ENCODE measurements at places on chromosomes 3 and 15.

DNA sequence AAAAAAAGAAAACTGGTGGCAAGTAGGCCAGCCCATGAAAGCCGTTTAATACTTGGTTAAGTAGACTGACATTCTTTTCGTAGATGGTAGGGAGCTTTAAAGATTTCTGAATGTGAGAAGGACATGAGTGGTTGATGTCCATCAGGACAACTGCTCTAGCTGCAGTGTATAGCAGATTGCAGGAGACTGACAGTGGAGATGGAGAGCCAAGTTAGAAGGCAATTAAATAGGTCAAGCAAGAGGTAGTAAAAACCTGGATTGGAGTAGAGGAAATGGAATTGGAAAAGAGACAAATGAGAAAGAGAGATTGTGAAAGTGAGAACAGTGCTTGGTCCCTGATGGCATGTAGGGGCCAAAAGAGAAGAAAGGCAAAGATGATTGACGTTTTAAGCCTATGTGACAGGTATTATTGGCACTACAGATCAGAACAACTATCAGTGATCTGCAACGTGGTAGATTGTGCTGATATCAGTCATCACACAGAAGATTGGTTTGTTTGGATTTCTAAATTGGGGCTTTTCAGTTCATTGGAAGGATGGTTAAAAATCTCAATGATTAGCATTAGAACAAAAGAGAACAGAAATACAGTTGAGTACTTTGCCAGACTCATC is 74.0 kb downstream of the CNTN4 start:
- no peak for DNase-seq

DNA sequence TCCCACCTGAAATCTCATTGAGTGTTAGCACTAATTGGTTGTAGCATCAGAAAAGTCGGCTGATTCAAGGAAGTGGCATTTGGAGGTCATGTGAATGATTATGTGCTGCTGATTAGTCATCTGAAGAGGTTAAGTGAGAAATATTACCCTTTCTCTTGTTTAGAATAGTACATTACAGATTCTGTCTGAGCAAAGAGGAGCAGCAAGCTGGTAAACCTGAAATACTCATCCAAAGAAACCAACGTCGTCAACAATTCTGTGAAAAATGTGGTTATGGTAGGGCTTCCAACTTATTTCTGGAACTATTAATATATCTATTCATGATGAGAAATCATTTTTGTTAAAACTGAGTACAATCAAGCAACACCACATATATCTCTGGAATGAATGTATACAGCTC is 1024.9 kb downstream of the TUSC7 start:
- peak; percentile 20 for DNase-seq

DNA sequence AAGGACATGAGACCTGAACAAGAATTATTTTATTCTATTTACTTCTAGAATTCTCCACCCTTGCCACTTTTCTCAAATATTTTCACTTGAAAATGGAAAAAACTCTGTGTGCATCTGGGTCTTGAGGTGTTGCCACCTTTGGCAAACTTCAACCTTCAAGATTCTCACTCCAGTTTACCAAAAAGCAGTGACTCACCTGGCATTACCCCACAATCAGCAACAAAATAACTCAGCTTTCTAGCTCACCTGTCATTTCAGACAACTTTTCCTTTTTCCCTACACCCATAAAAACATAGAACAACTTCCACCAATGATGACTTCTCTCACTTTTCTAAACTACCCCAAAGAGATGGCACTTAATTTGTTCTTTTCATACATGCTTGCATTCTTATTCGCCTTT is 115.8 kb downstream of the DUT start:
- no peak for DNase-seq

GRCh38 chr3:138062626-138063025 is 52.7 kb downstream of the CLDN18 start:
- no peak for DNase-seq

- no peak for DNase-seq
Measured at GRCh38 chr3:101189176-101189575, 131.2 kb downstream of the IMPG2 start.

- DNase-seq = no peak
Measured at GRCh38 chr3:41198046-41198445, 1.3 kb upstream of the CTNNB1 start.

- DNase-seq = no peak
Measured at GRCh38 chr15:40282147-40282868, 556 bp downstream of the ANKRD63 start.

GRCh38 chr3:25945836-25946235 is 155.9 kb downstream of the OXSM start:
- DNase-seq = no peak

DNA sequence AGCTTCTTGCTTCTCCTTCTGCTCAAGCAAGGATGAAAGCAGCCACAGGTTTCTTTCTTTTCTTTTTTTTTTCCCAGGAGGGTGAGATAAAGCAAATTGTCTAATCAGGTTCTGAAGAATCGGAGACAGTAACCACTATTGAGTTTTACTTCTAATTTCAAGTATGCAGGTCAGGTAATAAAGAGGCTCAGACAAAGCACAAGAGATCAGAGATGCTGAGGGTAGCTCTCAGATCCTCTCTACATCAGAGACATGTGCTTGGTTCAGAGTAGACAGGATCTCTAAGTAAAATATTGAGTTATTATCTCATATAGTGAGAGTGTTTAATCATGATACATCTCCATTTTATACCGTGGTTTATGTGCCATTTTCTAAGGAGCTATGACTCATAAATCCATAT is 168.5 kb downstream of the NFKBIZ start:
- DNase-seq = no peak

DNA sequence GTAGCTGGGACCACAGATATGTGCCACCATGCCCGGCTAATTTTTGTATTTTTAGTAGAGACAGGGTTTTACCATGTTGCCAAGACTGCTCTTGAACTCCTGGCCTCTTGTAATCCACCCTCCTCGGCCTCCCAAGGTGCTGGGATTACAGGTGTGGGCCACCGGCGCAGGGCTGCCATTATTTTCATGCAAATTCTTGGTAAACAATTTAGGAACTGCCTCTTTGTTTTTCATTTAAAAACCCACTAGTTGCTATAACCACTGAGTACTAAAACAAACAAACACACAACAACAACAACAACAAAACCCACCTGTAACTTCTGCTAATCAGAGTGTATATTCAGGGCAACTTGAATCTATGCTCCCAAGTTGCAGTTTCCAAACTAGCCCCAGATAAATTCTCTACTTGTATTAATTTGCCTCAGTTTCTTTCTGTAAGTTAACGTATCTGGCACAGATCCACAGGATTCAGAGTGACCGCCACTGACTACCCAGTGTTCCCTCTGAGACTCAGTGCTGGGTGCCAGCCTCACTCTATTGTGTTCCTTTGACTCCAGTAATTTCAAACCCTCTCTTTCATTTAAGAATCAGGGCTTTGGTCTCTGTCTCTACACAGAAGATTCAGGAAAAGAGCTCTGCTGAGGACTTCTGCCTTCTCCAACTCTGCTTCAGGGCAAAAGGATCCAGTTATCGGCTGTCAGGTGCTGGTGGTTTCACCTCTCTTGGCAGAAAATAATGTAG is 18.6 kb upstream of the ZNF710 start:
- no peak for DNase-seq

DNA sequence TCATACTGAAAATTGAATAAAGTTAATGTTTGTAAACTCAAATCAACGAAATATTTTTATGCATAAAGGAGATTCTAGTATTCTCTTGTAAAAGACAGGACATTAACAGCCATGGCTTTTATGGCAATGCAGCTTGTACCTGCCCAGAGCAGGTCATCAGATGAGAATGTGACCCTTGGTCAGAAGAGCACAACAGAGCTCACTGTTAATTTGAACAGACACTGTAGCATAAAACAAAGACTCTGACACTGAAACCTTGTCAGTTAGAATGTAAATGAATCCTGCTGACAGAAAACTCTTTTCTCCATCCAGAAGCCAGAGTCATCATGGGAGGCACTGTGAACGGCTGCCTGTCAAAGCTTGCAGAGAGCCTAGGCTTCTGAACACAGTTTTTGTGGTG is 410.6 kb downstream of the RAP2B start:
- no peak for DNase-seq

- no peak for DNase-seq
Measured at GRCh38 chr15:71997691-71998090, 120.3 kb downstream of the MYO9A start.

DNA sequence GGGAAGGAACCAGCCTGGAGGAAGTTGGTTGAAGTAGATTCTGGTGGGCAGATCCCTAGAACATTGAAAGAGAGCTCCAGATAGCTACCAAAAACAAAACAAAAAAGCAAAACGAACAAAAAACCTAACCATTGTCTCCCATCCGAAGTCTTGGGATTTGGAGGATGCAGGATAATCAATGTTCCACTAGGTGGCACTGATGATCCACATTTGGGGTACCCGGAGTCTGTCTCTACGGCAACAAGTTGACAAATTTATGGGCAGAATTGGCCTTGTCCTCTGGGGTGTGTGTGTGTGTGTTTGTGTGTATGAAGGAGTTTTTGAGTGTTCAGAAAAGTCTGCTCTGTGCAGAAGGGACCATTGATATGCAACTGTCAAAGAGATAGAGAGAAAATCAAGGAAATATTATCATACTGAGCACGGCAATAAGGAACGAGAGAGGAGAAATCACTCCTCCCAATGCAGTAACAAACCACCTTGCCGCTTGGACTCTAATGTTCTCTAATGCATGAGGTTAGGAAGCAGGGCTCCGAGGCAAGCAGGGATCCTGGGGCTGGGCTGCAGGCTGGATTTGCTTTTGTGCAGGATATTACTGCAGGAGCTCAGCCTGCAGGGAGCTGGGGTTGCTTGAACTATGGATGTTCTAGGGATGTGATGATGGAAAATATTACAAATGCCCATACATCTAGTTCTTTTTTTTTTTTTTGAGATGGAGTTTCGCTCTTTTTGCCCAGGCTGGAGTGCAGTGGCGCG is 59.8 kb upstream of the KLHL25 start:
- DNase-seq = peak; percentile 29

DNA sequence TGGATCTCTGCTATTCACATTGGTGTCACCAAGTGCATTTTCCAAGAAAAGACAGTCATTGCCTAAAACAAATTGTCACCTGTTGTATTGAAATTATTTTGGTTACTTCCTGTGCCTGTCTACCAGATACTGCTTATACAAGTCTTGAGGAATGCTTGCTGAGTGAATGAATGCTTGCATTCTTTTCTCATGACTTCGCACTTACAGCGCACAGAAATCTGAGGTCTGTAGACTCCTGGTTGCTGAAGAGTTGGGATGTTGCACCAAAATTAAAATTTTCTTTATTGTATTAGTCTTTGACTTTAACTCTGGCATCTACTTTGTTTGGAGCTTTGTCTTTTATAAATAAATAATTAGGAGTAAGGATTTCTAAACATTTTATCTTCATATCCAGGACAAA is 28.4 kb downstream of the SH3GL3 start:
- DNase-seq = peak; percentile 42

GRCh38 chr3:66395635-66396034 is 105.2 kb downstream of the LRIG1 start:
- DNase-seq = no peak

DNA sequence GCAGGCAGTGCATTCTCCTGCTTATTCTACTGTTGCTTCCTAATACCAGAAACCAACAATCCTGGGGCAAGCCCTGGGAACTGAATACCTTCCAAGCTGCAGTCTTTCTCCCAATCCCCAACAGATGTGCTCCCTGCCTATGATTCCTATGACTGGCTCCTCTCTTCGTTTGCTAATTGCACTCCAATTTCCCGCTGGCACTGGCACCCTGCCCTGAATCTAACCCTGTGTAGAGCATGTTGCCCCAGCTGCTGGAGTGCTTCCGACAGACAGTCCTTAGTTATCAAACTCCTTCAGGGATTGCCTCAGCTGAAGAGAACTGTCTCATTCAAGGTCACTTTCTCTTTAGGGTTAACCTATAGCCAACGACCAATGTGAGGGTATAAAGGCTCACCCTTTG is 214.1 kb downstream of the NECTIN3 start:
- DNase-seq = no peak

DNA sequence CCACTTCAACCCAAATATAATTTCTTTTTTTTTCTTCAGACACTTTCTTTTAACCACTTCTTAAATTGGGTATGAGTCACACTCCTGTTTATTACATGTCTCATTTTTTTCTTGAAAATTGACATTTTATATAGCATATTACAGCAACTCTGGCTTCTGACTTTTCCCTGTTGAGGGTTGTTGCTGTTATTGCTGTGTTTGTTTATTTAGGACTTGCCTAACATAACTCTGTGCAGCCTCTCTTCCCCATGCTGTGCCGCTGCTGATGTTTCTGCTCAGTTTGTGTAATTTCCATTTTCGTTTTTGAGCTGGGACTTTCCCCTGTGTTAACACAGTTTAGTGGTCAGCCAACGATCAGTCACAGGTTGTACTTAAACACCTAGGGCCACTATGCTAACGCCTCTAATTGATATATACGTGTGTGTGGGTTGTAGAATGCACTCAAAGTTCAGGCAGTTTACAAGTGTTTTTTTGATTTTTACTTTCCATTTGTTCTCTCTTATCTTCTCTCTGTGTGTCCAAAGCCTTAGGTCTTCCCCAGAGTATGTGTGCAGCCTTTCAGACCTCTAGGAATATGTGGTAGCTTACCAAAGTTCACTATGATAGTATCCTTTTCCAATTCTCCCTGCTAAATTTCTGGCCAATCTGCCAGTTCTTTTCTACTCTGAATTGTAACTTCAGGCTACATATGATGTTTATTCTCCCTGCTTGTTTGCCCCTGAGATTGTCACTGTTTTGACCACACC is 337.2 kb downstream of the ZBTB20 start:
- no peak for DNase-seq

DNA sequence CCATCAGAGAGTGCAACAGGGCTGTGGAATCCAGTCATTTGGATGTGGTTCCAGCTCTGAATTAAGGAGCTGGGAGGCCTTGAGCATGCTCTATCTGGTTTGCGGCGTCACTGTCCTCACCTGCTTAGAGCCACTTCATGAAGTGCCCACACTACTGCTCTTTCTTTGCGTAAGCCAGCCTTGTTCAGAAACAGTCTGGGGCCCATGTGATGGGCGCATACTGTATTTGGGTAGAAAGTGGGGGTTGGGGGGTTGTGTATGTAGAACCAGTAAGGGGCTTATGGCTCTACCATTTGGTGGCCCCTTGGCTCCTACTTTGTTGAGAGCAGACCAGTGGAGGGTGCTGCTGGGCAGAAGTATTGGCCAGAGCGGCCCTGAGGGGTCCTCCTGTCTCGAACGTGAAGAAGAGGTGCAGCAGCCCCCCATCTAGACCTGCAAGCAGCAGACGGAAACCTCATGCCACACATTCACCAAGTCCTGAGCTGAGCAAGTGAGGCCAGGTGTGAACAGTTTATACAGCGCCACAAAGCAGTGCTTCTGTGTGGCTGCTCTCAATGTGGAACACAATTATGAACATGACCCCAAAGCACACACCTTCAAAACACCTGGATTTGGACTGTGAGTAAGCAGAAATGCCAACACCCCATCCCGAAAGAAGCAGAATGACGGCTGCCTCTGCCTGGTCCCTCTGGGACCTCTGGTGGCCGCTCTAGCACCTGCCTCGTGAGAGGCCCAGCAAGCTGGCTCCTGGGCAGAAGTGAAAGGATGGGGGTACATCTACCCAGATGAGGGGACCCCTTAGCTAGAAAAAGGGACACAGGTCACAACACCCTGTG is 26.6 kb downstream of the SRPRB start:
- no peak for DNase-seq

Measured in RCC 7860 (cell line).